ENCODE measurements at places on chromosomes 11 and 22.

DNA sequence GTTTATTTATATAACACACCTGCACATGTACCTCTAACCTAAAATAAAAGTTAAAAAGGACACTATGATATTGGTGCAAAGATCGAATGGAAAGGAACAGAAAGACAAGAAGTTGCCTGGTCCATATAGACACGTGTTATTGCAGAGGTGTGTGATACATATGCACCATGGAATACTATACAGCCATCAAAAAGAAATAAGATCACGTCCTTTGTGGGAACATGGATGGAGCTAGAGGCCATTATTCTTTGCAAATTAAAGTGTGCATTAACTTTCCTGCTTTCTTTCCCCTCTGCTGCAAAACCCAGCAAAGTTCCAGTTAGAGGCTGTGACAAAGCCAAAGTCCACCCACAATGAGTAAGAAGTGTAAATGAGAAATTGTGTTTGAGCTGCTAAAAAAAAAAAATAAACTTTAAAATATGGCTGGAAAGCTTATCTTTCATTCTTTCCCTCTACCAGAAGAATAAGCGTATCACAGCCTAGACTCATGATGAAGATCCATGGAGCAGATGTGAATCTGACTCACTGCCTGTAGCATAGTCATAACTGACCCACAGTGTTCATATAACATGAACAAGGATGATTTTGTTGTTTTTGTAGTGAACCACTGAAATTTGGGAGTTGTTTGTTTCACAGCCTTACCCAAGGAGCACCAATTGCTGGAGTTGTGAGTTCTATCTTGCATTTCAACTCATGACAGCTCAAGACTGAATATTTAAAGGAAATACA, 9.6 kb downstream of the OR52K1 start:
- no peak for DNase-seq
- peaks cover 4% of the 10 kb centered on the region for H3K27me3 ChIP-seq
- H3K4me3 ChIP-seq: no peak overlapping the region
- no peak overlapping the region for H3K27ac ChIP-seq

GRCh38 chr11:79396674-79397073, 44.2 kb downstream of the TENM4 start:
- no peak overlapping the region for H3K4me3 ChIP-seq
- no peaks in the 10 kb centered on the region for H3K36me3 ChIP-seq
- H3K27me3 ChIP-seq: no peaks in the 10 kb centered on the region
- H3K4me1 ChIP-seq: no peaks in the 10 kb centered on the region
- no peak overlapping the region for H3K27ac ChIP-seq

DNA sequence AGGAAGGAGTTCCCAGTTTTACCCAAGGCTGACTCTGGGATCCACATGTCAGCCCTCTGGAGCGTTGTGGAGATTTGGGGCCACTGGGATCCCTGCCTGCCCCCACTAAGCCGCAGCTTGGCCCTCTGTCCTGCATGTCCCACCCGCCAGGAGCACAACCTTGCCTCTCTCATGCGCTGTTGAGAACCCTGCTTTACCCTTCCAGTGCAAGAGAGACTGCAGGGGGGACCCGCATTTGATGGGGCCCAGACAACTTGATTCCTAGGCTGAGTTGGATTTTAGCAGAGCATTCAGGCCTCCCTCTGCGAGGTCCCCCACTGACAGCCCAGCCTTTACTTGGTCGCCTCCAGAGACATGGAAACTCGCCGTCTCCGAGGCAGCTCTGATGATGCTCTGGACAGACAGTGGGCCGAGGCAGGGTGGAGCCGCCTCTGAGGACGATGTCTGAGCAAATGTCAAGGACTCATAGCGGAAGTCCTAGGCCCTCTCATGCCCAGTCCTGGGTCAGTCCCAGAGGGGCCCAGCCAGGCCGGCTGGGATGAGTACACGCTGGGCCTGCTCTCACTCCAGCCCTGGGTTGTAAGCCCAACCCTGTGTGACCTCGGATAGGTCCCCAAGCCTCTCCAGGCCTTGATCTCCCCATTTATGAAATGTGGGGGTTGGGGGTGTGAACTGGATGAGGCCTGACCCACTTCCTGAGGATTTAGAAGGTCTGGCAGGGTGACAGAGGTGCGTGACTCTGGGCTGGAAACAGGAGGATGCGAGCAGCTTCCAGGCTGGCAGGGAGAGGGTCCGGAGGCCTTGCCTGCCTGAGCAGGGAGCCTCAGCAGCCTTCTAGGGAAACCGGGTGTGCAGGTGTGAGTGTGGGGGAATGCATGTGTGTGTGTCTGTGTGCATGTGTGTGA, 630 bp downstream of the CD5 start:
- no peaks in the 10 kb centered on the region for H3K36me3 ChIP-seq
- no peaks in the 10 kb centered on the region for H3K4me1 ChIP-seq
- DNase-seq: no peak
- no peaks in the 10 kb centered on the region for H3K27me3 ChIP-seq
- H3K4me3 ChIP-seq: peak overlapping the region; percentile 12

- peaks cover 42% of the 10 kb centered on the region for H3K36me3 ChIP-seq
- DNase-seq: no peak
- peaks cover 20% of the 10 kb centered on the region for H3K4me1 ChIP-seq
- H3K4me3 ChIP-seq: peak overlapping the region; percentile 32
- no peaks in the 10 kb centered on the region for H3K27me3 ChIP-seq
These were observed 47.3 kb downstream of the PPP2R1B start for GRCh38 chr11:111718859-111719258.

DNA sequence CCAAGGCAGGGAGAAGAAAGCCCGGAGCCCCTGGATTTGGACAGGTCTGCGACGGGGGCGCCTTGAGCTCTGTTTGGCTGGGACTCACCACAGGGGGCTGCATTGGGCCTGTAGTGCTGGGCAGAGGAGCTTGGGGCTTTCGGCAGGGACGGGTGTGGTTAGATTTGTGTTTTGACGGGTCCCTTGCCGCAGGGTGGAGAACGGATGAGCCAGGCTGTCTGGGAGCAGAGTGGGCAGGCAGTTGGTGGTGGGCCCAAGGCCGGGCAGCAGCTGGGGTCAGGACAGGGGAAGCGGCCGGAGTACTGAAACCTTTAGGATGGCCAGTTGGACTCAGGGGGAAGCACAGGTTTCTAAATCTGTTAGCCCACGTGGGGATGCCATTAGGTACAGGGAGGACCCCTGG, 13.4 kb downstream of the C11orf24 start:
- H3K36me3 ChIP-seq: peaks cover 22% of the 10 kb centered on the region
- H3K27me3 ChIP-seq: no peaks in the 10 kb centered on the region
- no peak overlapping the region for H3K27ac ChIP-seq
- peaks cover 6% of the 10 kb centered on the region for H3K4me1 ChIP-seq

- no peaks in the 10 kb centered on the region for H3K4me1 ChIP-seq
- DNase-seq: no peak
- H3K36me3 ChIP-seq: no peaks in the 10 kb centered on the region
- H3K27ac ChIP-seq: no peak overlapping the region
- no peaks in the 10 kb centered on the region for H3K27me3 ChIP-seq
These were observed 985.6 kb downstream of the BRD1 start for GRCh38 chr22:48841881-48842582.

- H3K27ac ChIP-seq: peak overlapping the region; percentile 94
- H3K4me3 ChIP-seq: peak overlapping the region; percentile 84
- no peaks in the 10 kb centered on the region for H3K27me3 ChIP-seq
- H3K36me3 ChIP-seq: peaks cover 14% of the 10 kb centered on the region
- H3K4me1 ChIP-seq: peaks cover 38% of the 10 kb centered on the region
- peak; percentile 54 for DNase-seq
These were observed 25.5 kb upstream of the GRK2 start for GRCh38 chr11:67240576-67241389.

DNA sequence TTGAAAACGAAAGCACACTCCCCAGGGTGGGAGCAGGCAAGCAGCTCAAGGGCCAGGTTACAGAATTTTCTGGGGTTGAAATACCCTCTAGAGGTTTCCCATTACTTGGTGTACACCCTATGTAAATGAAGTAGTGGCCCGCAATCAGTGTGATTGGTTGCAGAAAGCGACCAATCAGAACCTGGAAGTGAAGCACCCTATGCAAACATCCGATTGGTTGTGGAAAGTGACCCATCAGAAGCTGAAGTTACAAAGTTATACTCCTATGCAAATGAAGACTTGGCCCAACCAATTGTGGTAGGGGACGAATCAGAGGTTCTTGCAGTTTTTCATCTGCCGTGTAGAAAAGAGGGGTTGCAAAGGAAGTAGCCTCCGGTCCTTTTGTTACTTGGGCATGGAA, 19.2 kb downstream of the PRR5 start:
- H3K27ac ChIP-seq: no peak overlapping the region
- H3K36me3 ChIP-seq: no peaks in the 10 kb centered on the region
- DNase-seq: no peak
- H3K4me3 ChIP-seq: no peak overlapping the region
- no peaks in the 10 kb centered on the region for H3K4me1 ChIP-seq
- H3K27me3 ChIP-seq: no peaks in the 10 kb centered on the region

GRCh38 chr22:36182857-36183256, 18.8 kb downstream of the APOL4 start:
- H3K4me3 ChIP-seq: no peak overlapping the region
- DNase-seq: no peak
- no peaks in the 10 kb centered on the region for H3K4me1 ChIP-seq

- no peaks in the 10 kb centered on the region for H3K27me3 ChIP-seq
- H3K36me3 ChIP-seq: no peaks in the 10 kb centered on the region
- H3K4me3 ChIP-seq: no peak overlapping the region
- peaks cover 5% of the 10 kb centered on the region for H3K4me1 ChIP-seq
- no peak for DNase-seq
These were observed 14.3 kb upstream of the LGALS2 start for GRCh38 chr22:37594237-37594636.

- DNase-seq: no peak
- H3K27me3 ChIP-seq: no peaks in the 10 kb centered on the region
- no peak overlapping the region for H3K27ac ChIP-seq
- H3K4me3 ChIP-seq: no peak overlapping the region
- H3K4me1 ChIP-seq: no peaks in the 10 kb centered on the region
These were observed 39.6 kb downstream of the BUD13 start for GRCh38 chr11:116733043-116733755.

GRCh38 chr22:35352214-35353111, 28.4 kb upstream of the HMOX1 start:
- H3K27me3 ChIP-seq: no peaks in the 10 kb centered on the region
- peak overlapping the region; percentile 11 for H3K27ac ChIP-seq
- peak; percentile 62 for DNase-seq
- peak overlapping the region; percentile 58 for H3K4me3 ChIP-seq
- H3K36me3 ChIP-seq: no peaks in the 10 kb centered on the region

GRCh38 chr11:35714882-35715627, 52.5 kb downstream of the TRIM44 start:
- no peaks in the 10 kb centered on the region for H3K36me3 ChIP-seq
- H3K27ac ChIP-seq: no peak overlapping the region
- no peaks in the 10 kb centered on the region for H3K4me1 ChIP-seq
- no peak overlapping the region for H3K4me3 ChIP-seq
- no peak for DNase-seq
- H3K27me3 ChIP-seq: no peaks in the 10 kb centered on the region

DNA sequence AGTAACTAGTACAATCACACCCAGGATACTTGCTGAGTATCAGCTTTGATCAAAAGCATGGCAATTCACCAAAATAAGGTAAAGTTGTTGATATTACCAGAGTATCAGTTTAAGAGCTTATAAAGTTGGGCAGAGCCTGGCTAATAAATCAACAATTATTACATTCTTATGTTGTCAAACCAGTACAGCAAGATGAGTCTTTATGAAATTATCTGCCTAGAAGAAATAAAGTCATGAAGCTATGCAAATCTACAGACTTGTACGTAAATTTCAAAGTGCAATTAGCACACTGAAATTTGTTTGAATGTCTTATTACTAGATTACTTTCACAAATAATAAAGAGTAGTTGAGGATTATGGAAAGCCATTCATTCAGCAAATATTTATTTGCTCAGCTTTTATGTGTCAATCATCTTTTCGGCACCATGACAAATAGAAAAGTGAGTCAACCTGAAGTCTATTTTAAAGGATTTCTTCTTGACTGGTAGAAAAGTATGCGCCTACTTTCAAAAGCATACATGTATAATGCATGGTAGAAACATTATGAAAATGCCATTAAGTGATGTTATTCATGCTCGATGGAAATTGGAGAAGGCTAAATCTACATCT, 5.0 kb upstream of the ANO3 start:
- DNase-seq: no peak
- H3K4me1 ChIP-seq: peaks cover 3% of the 10 kb centered on the region
- H3K27ac ChIP-seq: no peak overlapping the region
- no peaks in the 10 kb centered on the region for H3K36me3 ChIP-seq
- H3K4me3 ChIP-seq: no peak overlapping the region
